ENCODE measurements at places on chromosomes 2 and 18. TPM values are rescaled to one million over a fixed set of nuclear protein-coding genes. Genes with fewer than 3 reads are reported as not detected.

Gene MBOAT2
- total RNA-seq, result 1.1 TPM

Gene SOX11
- total RNA-seq, result not detected

Gene TSPYL6
- not detected for total RNA-seq

Gene MFF
- total RNA-seq, result 50.3 TPM

Gene NCL
- 394 TPM for total RNA-seq

Gene BOD1L2
- not detected for total RNA-seq

Gene AQP12A
- total RNA-seq, result not detected

Gene MYCN
- total RNA-seq, result not detected

Gene TRIM43
- not detected for total RNA-seq

Gene MYL12A
- 137 TPM for total RNA-seq

Gene ASB1
- total RNA-seq, result 25.3 TPM

Gene SATB2
- not detected for total RNA-seq

Gene POU3F3
- total RNA-seq, result not detected

Gene RNMT
- total RNA-seq, result 160 TPM

Gene PROKR1
- not detected for total RNA-seq

Gene CCDC74A
- total RNA-seq, result 1.3 TPM

Gene SERPINB3
- total RNA-seq, result not detected

Gene RNF152
- 1.4 TPM for total RNA-seq

Gene DQX1
- not detected for total RNA-seq

Gene ABCG5
- total RNA-seq, result not detected

Gene IRS1
- total RNA-seq, result 5.9 TPM

Gene MOCOS
- not detected for total RNA-seq

Gene C2orf72
- total RNA-seq, result not detected

Gene SCN9A
- total RNA-seq, result not detected

Gene RFTN2
- total RNA-seq, result not detected

Gene IL36B
- not detected for total RNA-seq

Gene CD226
- total RNA-seq, result 20.1 TPM

Gene PRKAG3
- not detected for total RNA-seq

Gene SULT1C2
- not detected for total RNA-seq

Gene REG3A
- total RNA-seq, result not detected

Gene NEB
- 0.72 TPM for total RNA-seq

All from CD8-positive, alpha-beta T cell (primary cell).